ENCODE measurements at places on chromosomes 6 and 20.

- no peak for DNase-seq
Observed at GRCh38 chr20:9742821-9743220, 96.1 kb downstream of the PAK5 start.

DNA sequence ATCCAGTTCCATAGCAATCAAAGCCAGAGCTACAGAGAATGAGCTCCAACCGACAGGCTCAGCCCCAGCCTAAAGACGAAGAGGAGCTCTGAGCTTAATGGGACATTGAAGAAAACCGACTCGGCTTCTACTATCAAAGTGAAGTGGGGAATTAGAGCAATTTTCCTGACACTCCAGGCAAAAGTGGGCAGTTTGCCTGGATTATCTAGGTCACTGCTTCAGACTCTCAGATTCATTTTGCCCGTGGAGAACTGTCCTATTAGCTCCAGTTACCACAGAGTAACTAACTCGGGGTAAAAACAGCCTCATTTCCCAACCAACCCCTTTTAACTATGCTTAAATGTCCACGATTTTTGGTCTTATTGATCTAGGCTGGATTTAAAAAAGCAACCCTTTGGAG, 592.1 kb upstream of the NRSN1 start:
- DNase-seq: no peak

DNA sequence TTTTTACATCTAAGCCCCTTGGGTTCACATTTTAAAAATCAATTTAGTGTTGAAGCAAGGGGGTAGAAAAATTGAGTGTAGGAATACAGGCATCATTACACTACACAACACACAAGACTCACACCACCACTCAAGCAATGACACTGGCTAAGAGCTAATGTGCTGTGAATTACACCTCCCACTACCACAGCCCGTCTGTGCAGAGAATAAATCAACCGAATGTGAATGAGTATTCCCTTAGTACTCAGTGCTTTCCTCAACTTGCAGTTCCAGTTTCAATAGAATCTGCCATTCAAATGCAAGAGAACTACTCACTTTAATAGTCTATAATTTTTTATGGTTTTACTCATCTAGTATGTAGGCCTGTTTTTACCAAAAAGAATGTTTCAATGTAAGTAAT, 114.4 kb downstream of the PDSS2 start:
- DNase-seq: no peak

- no peak for DNase-seq
Observed at GRCh38 chr20:5080384-5080877, 39.3 kb downstream of the PCNA start.

DNA sequence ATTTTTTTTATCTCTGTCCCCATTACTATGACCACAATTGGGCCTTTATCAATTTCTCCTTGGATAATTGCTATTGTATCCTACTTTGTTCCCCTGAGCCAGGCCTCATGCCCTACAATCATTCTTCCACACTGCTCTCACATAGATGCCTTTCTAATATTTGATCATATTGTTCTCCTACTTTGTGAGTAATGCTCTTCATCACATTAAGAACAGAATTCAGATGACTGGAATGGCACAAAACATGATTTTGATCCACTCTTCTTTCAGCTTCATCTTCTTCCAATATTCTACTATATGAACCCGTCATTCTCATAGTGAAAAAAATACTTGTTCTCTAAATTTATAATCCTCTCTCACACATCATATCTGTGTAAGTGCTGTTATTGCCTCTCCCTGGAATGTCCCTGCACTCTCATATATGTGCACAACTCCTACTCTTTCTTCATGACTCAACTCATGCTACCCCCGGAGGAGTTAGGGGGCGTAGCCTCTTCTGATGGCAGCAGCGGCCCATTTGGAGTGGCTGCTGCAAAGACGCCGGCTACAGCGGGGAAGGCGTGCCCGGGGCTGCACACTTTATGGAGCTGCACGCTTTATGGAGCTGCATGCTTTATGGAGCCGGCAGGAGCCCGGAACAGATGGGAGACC, 25.3 kb upstream of the HACE1 start:
- no peak for DNase-seq

DNA sequence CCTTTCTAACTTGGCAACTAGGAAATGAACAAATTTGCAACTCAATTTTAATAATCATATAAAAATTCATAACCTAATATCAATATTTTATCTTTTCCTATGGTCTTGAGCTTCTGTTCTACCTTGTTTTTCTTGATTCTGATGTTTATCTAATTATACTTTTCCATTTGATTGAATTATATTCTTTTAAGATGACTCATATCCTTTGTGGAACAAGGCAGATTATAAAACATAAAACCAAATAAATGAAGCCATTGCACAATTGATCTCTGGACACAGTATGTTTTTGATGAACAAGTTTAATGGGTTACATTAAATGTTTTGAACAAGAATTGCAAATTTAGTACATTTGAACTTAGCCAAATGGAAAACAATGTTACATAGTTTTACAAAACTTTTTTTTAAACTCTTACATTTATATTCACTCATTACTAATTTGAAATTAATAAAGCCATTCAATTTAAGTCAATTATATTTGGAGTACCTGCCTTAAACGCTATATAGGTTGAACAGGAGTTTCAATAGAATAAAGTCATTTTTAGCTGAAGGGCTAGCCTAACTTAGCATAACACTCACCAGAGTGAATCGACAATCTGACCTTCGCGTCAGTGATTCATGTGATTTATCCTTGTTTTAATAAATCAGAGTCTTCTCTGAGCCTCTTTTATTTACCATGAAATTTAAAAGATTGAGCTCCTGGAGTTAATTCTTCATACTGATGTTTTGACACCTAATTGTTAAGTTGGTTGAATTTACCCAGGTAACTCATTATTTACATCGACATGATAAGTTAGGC, 3.8 kb downstream of the NCOA7 start:
- no peak for DNase-seq

- no peak for DNase-seq
Observed at GRCh38 chr6:15023448-15023847, 222.4 kb upstream of the JARID2 start.

DNA sequence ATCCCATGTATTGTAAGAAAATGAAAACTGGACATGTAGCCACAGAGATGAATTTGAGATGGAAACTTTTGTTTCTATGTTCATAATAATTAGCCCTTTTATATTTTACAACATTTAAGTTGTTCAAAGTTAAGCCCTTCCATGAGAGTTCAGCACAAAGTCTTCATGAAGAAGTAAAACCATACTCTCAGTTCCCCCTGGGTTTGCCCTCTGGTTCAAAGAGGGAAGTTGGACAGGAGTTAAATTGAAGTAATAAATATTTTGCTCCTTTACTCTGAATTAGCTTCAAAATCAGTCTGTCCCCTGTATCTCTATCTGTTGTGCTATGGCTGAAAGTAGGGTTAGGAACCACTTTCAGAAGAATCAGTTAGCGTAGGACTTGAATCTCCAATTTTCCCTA, 31.1 kb downstream of the PHACTR2 start:
- DNase-seq: no peak

Measured in HAP-1 (cell line).